T-helper 2 cell treated with Interferon-gamma antibody and Interleukin-4, amounts not matched to agents 5 μg/mL and 100 μg/mL, for 36 hours (primary cell): ENCODE measurements at places on chromosomes 16 and 17.
A peak's percentile ranks its signal among the peaks of the same experiment; 100 is the strongest.

- H3K4me1 ChIP-seq = peaks cover 5% of the 10 kb centered on the region
- no peak overlapping the region for H3K4me3 ChIP-seq
Measured at GRCh38 chr16:81652798-81653505, 126.1 kb upstream of the PLCG2 start.

DNA sequence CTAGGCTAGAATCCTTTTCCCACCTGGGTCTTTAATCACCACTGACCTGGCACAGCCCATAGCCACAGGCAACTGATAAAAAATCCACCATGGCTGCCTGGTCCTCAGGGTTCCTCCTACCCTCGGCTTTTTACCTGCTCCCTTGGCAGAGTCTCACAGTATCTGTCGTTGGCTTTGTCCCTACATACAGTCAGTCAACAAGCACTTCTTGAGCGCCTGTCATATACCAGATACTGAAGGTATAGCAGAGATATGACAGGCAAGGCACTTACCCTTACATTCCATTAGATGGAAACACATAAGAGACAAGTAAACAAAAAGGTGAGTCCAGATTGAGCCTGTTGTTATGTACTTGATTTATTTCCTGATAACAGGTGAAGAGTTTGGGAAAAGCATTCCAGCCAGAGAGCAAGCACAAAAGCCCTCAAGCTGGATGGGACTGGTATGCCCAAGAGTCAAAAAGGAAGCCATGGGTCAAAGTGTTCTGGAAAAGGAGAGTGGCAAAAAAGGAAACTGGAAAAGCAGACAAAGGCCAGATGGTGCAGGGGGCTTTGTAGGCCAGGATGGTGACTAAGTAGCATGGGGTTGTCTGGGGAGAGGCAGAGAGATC lies 247.0 kb downstream of the CHD9NB start:
- no peak overlapping the region for H3K4me3 ChIP-seq
- no peak for DNase-seq
- no peaks in the 10 kb centered on the region for H3K27me3 ChIP-seq

- DNase-seq = no peak
- no peak overlapping the region for H3K4me3 ChIP-seq
- no peaks in the 10 kb centered on the region for H3K27me3 ChIP-seq
- H3K27ac ChIP-seq = no peak overlapping the region
- H3K4me1 ChIP-seq = no peaks in the 10 kb centered on the region
Measured at GRCh38 chr16:49585143-49585832, 211.7 kb downstream of the C16orf78 start.

DNA sequence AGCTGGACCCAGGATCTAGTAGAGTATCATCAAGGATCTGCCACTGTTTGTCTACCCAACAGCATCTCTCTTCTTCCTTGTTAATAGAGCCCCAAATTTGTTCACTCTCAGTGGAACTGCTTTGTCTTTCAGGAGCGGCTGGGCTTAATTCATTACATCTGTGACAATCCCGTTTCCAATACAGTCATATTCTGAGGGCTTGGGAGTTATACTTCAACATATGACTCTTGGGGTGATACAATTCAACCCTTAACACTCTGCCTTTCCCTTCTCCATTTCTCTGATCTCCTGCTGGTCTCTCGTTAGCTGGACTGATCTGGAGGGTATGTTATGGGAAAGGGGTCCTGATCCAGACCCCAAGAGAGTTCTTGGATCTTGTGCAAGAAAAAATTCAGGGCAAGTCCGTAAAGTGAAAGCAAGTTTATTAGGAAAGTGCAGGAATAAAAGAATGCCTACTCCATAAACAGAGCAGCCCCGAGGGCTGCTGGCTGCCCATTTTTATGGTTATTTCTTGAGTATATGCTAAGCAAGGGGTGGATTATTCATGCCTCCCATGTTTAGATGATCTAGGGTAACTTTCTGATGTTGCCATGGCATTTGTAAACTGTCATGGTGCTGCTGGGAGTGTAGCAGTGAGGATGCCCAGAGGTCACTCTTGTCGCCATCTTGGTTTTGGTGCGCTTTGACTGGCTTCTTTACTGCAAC lies 42.4 kb downstream of the IQCK start:
- no peak overlapping the region for H3K27ac ChIP-seq
- DNase-seq = no peak
- H3K36me3 ChIP-seq = no peaks in the 10 kb centered on the region
- H3K27me3 ChIP-seq = no peaks in the 10 kb centered on the region

GRCh38 chr17:44749076-44749979 lies 9.5 kb upstream of the ADAM11 start:
- no peak overlapping the region for H3K27ac ChIP-seq
- peaks cover 18% of the 10 kb centered on the region for H3K36me3 ChIP-seq
- no peaks in the 10 kb centered on the region for H3K27me3 ChIP-seq
- no peak for DNase-seq

- H3K4me1 ChIP-seq = peaks cover 24% of the 10 kb centered on the region
- H3K27ac ChIP-seq = peak overlapping the region; percentile 99
- peaks cover 18% of the 10 kb centered on the region for H3K36me3 ChIP-seq
- no peaks in the 10 kb centered on the region for H3K27me3 ChIP-seq
- H3K4me3 ChIP-seq = peak overlapping the region; percentile 97
Measured at GRCh38 chr16:46621934-46622676, 926 bp upstream of the SHCBP1 start.
